Activated CD4-positive, alpha-beta memory T cell treated with anti-CD3 and anti-CD28 coated beads for 36 hours (primary cell): ENCODE measurements at places on chromosomes 5 and 9. TPM values are rescaled to one million over a fixed set of nuclear protein-coding genes. Genes with fewer than 3 reads are reported as not detected.
A peak's percentile ranks its signal among the peaks of the same experiment; 100 is the strongest.

GRCh38 chr5:175864296-175864695 lies 7.1 kb upstream of the CPLX2 start:
- no peak overlapping the region for H3K4me3 ChIP-seq
- DNase-seq: no peak
- no peaks in the 10 kb centered on the region for H3K4me1 ChIP-seq
- peaks cover 2% of the 10 kb centered on the region for H3K27me3 ChIP-seq
- H3K36me3 ChIP-seq: peaks cover 2% of the 10 kb centered on the region

- H3K36me3 ChIP-seq: no peaks in the 10 kb centered on the region
- no peak for DNase-seq
- H3K4me3 ChIP-seq: no peak overlapping the region
- no peaks in the 10 kb centered on the region for H3K27me3 ChIP-seq
- no peak overlapping the region for H3K27ac ChIP-seq
- peaks cover 5% of the 10 kb centered on the region for H3K4me1 ChIP-seq
Measured at GRCh38 chr9:76526026-76526425, 67.0 kb downstream of the GCNT1 start.

DNA sequence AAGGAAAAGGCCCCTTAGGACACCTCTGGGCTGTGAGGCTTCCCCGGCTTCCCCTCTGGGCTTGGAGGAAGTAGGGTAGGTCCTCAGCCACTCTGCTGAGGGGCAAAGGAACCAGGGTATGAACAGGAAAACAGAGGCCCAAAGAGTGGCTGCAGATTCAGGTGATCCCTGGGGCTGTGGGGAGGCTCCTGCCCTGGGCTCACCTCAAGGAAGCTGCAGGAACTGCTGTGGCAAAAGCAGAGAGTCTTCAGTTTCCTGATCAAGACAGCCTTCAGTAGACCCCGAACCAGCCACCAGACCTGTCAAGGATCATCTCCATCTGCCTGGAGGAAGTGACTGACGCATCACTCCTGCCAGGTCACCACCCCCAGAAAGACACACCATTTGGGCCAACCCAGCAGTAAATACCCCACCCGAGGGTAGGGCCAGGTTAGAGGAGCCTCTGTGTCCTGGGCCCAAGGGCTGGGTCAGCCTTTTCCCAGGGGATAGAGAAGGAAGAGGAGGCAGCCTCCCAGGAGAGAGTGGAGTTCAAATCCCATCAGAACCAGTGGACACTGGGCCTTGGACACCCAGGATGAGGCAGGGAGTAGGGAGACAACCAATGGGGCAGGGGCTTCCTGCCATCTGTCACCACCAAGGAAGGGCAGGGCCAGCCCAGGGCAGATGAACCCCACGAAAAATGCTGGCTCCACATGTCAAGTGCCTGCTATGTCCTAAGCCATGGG lies 5.8 kb upstream of the ST6GALNAC6 start:
- peak; percentile 81 for DNase-seq
- H3K27me3 ChIP-seq: no peaks in the 10 kb centered on the region
- peaks cover 32% of the 10 kb centered on the region for H3K4me1 ChIP-seq
- peak overlapping the region; percentile 98 for H3K27ac ChIP-seq

GRCh38 chr5:51131266-51131665 lies 252.0 kb upstream of the ISL1 start:
- no peaks in the 10 kb centered on the region for H3K36me3 ChIP-seq
- H3K4me1 ChIP-seq: no peaks in the 10 kb centered on the region
- no peaks in the 10 kb centered on the region for H3K27me3 ChIP-seq
- H3K4me3 ChIP-seq: no peak overlapping the region
- no peak for DNase-seq

The JAKMIP2 gene
- 0.99 TPM for total RNA-seq

DNA sequence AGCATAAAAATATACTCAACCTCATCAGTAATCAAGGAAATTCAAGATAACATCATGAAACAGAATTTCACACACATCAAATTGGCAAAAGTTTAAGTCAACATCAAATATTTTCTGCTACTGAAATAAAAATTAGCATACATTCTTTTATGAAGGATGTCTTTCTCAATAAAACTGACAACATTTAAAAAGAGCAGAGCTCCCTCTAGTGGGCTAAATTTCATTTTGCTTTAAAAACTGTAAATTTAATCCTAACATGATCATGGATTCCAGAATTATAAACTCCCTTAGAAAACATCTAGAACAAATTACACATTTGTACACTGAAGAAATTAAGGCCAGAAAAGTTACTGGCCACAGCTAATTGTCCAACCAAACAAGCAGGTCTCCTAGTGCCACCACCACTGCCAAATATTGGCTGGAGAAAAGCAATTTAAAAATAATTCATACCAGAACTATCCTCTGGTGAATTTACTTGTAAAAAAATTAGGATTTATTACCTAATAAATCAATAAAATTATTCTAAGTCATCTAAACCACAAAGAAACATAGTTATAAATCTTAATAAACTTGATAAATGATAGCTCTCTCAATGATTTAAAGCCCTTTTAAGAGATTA lies 31.2 kb downstream of the DEPDC1B start:
- H3K4me3 ChIP-seq: no peak overlapping the region
- no peaks in the 10 kb centered on the region for H3K27me3 ChIP-seq
- DNase-seq: no peak
- no peaks in the 10 kb centered on the region for H3K36me3 ChIP-seq
- H3K4me1 ChIP-seq: no peaks in the 10 kb centered on the region

DNA sequence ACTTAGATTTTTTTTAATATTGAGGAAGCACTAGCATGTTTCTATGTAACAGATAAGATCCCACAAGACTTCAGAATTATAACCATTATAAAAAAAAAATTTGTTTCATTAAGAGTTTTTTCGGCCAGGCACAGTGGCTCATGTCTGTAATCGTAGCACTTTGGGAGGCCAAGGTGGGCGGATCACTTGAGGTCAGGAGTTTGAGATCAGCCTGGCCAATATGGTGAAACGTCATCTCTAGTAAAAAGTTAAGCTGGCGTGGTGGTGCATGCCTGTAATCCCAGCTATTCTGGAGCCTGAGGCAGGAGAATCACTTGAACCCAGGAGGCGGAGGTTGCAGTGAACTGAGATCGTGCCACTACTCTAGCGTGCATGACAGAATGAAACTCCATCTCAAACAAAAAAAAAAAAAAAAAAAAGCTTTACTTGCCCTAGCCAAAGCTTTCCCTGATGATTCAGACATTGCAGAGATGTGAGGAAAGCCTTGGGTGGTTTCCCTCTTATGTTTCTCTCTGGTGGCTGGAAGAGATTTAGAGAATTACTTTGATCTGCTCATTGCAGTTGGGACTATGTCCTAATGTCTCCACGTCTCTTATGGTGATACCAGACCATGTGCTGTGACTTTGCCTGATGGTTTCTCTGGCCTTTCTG lies 65.4 kb downstream of the EGFLAM start:
- H3K4me1 ChIP-seq: no peaks in the 10 kb centered on the region
- no peak overlapping the region for H3K4me3 ChIP-seq
- H3K27me3 ChIP-seq: no peaks in the 10 kb centered on the region
- no peak overlapping the region for H3K27ac ChIP-seq
- no peak for DNase-seq
- no peaks in the 10 kb centered on the region for H3K36me3 ChIP-seq

DNA sequence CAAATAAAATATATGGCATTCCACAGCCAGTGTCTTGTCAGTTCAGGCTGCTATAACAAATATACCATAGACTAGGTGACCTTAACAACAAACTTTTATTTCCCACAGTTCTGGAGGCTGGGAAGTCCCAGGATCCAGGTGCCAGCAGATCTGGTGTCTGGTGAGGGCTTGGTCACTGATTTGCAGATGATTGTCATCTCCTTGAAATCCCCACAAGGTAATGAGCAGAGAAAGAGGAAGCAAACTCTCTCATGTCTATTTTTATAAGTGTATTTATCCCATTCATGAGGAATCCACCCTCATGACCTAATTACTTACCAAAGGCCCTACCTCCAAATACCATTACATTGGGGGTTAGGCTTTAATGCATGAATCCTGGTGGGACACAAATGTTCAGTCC lies 663.2 kb downstream of the TLR4 start:
- no peak for DNase-seq
- no peaks in the 10 kb centered on the region for H3K4me1 ChIP-seq
- H3K36me3 ChIP-seq: no peaks in the 10 kb centered on the region
- H3K27me3 ChIP-seq: no peaks in the 10 kb centered on the region
- no peak overlapping the region for H3K4me3 ChIP-seq
- H3K27ac ChIP-seq: no peak overlapping the region

The TLX3 gene
- not detected for total RNA-seq

GRCh38 chr5:75138689-75139088 lies 86.3 kb upstream of the GCNT4 start:
- DNase-seq: no peak
- H3K27ac ChIP-seq: no peak overlapping the region
- H3K4me1 ChIP-seq: no peaks in the 10 kb centered on the region
- no peaks in the 10 kb centered on the region for H3K27me3 ChIP-seq
- no peaks in the 10 kb centered on the region for H3K36me3 ChIP-seq

The RAI14 gene
- 3.9 TPM for total RNA-seq

The TXNDC15 gene
- total RNA-seq: 30.9 TPM

The PCDHA9 gene
- not detected for total RNA-seq

- H3K27me3 ChIP-seq: peaks cover 34% of the 10 kb centered on the region
- no peak for DNase-seq
- no peak overlapping the region for H3K4me3 ChIP-seq
- no peak overlapping the region for H3K27ac ChIP-seq
Measured at GRCh38 chr9:136602193-136602885, 56.5 kb upstream of the NOTCH1 start.

GRCh38 chr5:143977891-143978461 lies 166.0 kb downstream of the HMHB1 start:
- H3K27ac ChIP-seq: no peak overlapping the region
- no peak overlapping the region for H3K4me3 ChIP-seq
- no peaks in the 10 kb centered on the region for H3K4me1 ChIP-seq
- H3K27me3 ChIP-seq: peaks cover 4% of the 10 kb centered on the region
- H3K36me3 ChIP-seq: no peaks in the 10 kb centered on the region

GRCh38 chr5:178641711-178642110 lies 14.9 kb upstream of the CLK4 start:
- H3K4me1 ChIP-seq: no peaks in the 10 kb centered on the region
- DNase-seq: no peak
- no peak overlapping the region for H3K27ac ChIP-seq
- no peak overlapping the region for H3K4me3 ChIP-seq
- H3K27me3 ChIP-seq: peaks cover 3% of the 10 kb centered on the region
- H3K36me3 ChIP-seq: peaks cover 1% of the 10 kb centered on the region

The PCDHB16 gene
- not detected for total RNA-seq

DNA sequence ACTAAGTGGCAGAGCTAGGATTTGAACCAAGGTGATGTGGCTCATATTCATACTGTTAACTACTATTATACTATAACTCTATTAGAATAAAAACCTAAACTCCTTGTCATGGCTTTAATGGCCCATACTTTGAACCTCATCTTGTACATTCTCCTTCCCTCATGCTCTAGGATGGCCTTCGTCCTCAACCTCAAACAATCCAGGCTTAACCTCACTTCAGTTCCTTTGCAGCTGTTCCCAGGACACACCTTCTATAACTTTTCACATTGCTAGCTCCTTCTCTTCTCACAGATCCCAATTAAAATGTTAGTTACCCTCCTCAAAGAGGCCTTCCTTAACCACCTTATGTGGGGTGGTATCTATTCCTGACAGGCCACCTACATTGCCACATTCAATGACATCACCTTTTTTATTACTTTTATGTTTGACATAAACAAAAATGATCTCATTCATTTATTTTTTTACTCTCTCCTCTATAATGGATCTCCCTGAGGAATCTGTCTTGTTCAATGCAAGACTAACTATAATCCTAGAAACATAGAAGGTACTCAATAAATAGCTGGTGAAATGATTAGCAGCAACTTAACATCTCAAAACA lies 53.7 kb downstream of the CEP120 start:
- DNase-seq: no peak
- H3K36me3 ChIP-seq: peaks cover 17% of the 10 kb centered on the region
- H3K27ac ChIP-seq: no peak overlapping the region
- no peak overlapping the region for H3K4me3 ChIP-seq

The CER1 gene
- total RNA-seq: not detected

The KCNMB1 gene
- not detected for total RNA-seq

DNA sequence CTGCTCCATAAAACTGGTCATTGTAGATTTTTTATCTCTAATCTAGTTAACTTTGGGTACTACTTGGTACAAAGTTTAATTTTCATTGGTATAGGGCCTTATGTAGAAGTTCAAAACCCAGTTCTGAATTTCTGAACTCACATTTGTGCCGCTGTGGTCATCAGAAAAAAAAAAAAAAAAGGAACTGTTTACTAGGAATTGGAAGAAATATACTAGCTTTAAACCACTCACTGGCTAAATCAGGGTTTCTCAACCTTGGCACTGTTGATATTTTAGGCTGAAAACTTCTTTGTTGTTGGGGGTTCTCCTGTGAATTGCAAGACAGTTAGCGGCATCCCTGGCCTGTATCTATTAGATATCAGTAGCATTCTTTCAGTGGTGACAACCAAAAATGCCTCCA lies 4.1 kb upstream of the ZFYVE16 start:
- peaks cover 4% of the 10 kb centered on the region for H3K27me3 ChIP-seq
- DNase-seq: no peak
- no peak overlapping the region for H3K27ac ChIP-seq

- H3K4me3 ChIP-seq: no peak overlapping the region
- no peak overlapping the region for H3K27ac ChIP-seq
- H3K27me3 ChIP-seq: no peaks in the 10 kb centered on the region
- peaks cover 10% of the 10 kb centered on the region for H3K36me3 ChIP-seq
Measured at GRCh38 chr9:100111235-100111634, 12.2 kb downstream of the INVS start.

DNA sequence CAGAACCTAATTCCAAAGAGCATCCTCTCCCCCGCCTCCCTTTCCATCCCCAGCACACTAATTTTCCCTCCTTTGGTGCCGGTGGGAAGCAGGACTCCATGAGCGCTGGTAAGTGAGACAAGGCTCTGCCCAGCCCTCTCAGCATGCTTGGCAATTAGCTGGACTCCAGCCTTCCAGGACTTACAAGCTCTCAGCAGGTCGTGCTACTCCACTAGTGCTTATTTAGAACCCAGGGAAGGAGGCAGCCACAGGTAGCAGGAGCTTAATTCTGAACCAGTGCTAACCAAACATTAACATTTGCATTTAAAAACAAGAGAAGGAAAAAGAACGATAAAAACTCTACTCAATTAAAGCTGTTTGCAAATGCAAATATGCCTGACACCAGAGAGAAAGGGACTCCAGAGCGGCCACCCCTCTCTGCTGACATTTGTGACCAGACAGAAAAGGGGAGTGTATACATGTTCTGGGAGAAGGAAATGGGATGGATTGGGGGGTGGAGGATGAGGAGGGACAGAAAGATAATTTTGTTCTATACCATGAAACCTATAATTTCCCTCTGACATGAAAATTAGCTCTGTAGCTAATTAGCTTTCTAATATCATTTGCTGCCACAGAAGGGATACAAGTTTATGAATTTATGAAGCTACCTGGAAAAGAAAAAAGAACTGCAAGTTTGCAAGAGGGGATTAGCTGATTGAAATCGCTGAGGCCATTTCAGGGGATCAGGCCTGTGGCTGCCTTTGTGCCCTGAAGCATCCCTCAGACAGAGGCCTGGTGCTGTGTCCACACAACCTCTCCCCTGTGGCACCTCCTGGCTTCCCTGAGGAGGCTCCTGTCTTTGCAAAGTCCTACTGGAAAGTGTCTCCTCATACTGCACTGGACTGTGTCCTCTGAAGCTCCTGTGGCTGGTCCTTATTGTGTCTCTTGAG lies 266.3 kb downstream of the SEC61B start:
- H3K27ac ChIP-seq: no peak overlapping the region
- no peaks in the 10 kb centered on the region for H3K36me3 ChIP-seq
- H3K4me3 ChIP-seq: no peak overlapping the region
- no peaks in the 10 kb centered on the region for H3K4me1 ChIP-seq

The CDKN2B-AS1 gene
- 0.59 TPM for total RNA-seq
